ENCODE measurements at places on chromosomes 3 and 15.
A peak's percentile ranks its signal among the peaks of the same experiment; 100 is the strongest.

DNA sequence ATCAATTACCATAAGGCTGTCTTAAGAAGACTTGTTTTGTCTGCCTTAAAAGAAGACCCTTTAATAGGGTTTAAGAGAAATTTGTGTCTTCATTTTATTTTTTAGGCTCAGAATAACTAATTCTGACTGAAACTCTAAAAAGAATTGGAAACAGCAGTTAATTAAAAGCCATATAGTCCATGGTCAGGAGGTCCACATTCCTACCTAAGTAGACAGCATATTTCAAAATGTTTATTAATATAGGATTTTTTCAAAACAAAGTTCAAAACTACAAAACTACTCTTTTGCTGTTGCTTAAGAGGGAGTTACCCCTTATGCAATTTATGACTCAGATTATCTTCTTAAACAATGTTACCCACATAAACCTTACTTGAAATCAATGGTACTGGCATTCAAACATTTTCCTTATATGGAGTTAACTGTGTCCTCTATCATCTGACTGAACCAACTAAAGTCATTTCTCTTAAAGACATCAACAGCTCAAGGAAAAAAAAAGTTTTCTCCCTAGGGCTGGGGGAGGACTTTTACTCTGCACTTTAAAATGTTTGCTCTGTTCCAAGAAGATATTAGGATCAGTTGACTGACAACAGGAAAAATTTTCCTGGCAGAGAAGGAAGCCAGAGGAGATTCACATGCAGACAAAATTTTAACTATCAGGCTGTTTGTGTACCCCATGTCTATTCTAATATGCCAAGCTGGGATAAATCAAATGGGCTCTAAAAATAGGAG, 56.8 kb upstream of the NANOGP8 start:
- no peak for DNase-seq

DNA sequence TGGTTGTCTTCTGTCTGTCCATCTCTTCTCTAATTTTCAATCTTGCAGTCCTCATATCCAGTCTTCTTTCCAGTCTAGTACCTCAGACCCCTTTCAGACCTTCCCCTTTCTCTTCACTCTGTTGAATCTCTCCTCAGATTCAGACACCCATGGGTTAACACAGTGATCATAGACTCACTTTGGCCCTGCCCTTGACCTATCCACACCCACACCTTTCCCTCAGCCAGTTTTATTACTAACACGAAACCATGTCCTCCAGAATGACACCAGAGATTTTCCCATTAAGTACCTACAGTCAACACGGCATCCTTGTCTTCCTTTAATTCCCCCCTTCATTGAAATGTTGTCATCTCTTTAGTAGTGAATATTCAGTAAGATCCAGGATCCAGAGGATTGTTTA, 74.5 kb upstream of the UBE2E2 start:
- DNase-seq = no peak

- DNase-seq = no peak
Measured at GRCh38 chr3:159766563-159767185, 222.0 kb upstream of the IL12A start.

- no peak for DNase-seq
Measured at GRCh38 chr3:167718582-167718981, 16.1 kb downstream of the PDCD10 start.

DNA sequence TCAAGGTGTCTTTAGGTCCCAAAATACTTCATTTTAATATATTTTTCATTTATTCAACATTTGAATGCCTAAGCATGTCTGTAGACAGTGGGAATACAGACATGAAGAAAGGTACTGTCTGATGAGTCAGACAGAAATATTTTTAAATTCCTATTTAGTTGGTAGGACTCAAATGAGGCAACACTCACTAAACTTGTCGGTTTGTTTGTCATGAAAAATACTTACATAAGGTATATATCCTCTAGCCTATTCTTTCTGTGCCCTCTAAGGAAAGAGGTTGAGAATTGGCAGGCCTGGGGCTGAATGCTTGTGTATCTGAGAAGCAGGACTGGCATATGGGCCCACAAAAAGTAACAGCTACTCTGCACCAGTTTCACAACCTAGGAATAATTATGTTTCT, 423.6 kb upstream of the MDFIC2 start:
- no peak for DNase-seq

DNA sequence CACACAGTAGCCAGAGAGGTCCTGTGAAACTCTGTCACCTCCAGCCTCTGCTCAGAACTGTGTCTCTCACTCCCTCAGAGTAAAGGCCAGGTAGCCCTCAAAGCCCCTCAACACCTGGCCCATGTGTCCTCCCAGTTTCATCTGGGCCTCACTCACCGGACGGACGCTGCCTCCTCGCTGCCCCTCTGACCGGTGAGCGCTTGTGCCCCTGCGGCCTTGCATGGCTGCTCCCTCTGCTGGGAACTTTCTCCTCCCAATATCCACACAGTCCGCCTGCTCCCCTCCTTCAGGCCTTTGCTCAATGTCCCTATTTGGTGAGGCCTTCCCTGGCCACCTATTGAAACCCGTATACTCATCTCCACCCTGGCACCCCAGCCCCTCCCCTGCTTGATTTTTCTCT, 36.8 kb upstream of the TRH start:
- no peak for DNase-seq

- DNase-seq = no peak
Measured at GRCh38 chr3:180306691-180307090, 270.0 kb upstream of the PEX5L start.

- DNase-seq = peak; percentile 38
Measured at GRCh38 chr3:30495172-30496065, 111.0 kb upstream of the TGFBR2 start.

DNA sequence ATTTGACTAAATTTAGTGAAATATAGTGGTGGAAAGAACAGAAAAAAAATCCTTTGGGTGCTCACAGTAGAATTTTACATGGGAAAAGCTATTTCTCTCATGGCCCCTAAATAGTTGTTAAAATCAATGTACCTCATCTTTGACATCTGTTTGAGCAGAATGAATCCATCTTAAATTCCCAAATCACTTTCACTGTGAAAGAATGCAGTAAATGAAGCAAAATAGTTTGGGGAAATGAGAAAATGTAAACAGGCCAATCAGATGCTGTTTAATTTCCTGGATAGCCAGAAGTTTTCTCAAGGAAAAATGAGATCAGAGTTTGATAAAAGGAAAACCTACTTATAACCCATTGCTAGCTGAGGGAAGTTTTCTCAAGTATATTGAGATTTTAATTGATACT, 406.9 kb downstream of the ROBO2 start:
- no peak for DNase-seq
